ENCODE measurements at places on chromosomes 5 and 9.

- DNase-seq, result peak; percentile 11
Observed at GRCh38 chr5:61089351-61089750, 72.9 kb downstream of the SMIM15 start.

DNA sequence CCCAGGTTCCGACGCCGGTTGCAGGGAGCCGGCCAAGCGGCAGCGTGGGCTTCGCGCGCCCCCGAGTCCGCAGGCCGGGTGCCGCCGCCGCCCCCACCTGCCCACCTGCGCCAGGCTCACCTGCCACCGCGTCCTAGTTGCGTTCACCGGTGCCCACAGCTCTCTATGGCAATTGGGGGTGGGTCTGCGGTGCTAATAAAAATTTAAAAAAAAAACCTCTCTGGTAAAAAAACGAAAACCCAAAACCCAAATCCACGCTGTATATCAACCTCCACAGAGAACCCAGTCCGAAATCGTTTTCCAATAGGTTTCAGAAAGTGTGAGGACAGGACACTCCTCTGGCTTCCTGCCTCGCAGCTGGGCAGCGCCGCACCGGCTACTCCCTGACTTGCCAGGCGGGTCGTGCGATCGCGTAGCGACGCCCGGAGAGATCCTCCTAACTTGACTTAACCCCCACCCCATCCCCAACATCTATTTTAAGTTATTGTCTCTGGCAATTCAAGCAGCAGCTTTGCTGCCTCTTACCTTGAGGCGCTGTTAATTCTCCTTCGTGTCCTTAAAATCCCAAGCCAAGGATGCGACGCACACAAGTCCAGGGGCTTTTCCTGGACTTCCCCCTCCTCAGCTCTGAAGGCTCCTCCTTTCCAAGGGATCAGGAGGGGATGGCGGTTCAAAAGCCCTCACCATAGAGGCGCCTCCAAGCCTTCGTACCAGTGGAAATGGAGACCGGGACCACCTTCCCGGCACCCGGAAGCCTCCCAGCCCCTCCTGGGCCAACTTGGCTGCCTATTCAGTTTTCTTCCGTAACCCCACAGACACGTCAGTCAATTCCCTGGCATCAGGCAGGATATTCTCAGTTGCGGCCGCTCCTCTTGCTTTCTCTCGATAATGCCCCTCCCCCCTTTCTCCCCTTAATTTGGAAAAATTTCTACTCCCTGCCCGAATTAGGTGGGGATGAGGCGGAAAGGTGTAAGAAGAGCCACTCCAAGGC is 1639.4 kb upstream of the C9orf72 start:
- peak; percentile 15 for DNase-seq

GRCh38 chr9:69385581-69386033 is 60.6 kb downstream of the ENTREP1 start:
- no peak for DNase-seq

GRCh38 chr5:574906-575305 is 37.2 kb upstream of the CEP72 start:
- DNase-seq, result no peak

GRCh38 chr9:138016406-138017187 is 139.0 kb downstream of the CACNA1B start:
- no peak for DNase-seq

GRCh38 chr9:126788634-126789349 is 16.0 kb upstream of the ZBTB43 start:
- peak; percentile 76 for DNase-seq

GRCh38 chr9:19946441-19947109 is 157.7 kb upstream of the SLC24A2 start:
- DNase-seq, result peak; percentile 64

- peak; percentile 58 for DNase-seq
Observed at GRCh38 chr5:10366310-10367272, 13.1 kb downstream of the MARCHF6 start.

GRCh38 chr5:82218374-82219156 is 59.6 kb downstream of the RPS23 start:
- DNase-seq, result peak; percentile 9

DNA sequence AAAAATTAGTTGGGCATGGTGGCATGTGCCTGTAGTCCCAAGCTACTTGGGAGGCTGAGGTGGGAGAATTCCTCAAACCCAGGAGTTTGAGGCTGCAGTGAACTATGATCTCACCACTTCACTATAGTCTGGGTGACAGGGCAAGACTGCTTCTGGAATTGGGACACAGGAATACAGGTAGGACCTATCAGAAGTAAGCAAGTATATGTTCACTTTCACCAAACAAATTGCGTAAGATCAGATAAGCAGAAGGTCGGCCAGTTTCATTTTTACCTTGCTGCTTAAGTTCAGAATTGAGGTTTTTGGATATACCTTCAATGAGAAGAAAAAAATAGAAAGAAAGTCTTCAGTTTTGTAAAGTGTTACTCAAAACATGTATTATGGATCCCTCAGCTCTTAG is 171.7 kb downstream of the MAT2B start:
- no peak for DNase-seq

DNA sequence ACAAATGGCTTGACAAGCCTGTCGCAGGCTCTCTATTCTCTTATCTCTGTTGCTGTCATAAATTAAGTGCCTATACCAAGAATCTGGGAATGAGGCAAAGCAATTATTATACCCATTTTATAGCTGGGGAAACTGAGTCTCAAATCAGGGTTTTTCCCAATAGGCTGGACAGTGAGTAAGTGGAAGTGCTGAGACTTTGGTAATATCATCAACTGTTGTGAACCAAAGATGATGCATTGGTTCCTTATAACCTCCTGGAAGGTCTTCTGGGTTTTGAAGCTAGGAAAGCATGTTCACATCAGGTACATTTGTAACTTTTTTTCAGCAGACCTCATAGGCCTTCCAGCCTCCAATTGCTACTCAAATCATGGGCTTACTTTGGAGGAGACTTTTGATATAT is 25.6 kb upstream of the ZCCHC7 start:
- no peak for DNase-seq

DNA sequence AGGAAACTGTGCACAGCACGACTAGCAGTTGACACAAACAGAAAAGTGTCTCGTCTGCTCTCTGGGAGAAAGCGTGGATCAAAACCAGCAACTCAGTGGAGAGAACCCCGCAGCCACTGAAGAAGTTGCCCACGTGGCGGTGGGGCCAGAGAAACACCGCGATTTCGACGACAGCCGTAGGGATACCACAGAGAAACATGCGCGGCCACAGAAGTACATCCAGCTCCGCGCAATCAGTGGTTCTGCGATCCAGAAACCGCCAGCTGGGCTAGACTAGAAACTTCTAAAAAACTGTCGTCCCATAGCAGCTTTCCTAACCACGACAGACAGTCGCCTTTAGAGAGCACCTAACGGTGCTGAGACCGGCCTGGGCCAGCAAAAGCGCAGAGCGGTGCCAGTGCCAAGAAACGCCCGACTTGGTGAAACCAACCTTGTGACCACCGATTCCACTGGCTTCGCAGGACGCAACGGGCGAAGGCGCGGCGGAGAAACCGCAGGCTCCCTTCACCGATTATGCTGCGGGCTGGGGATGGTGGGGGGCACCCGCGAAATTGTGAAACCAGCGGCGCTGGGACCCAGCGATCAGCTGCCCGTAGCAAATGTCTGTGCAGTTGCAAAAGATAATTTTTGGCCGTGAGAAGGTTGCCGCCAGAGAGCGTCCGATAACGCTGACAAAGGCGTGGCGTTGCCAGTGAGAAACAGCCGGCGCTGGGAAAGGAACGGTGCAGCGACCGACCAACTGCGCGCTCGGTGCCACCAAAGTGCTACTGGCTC is 2.7 kb upstream of the ANXA2R start:
- peak; percentile 90 for DNase-seq

- DNase-seq, result no peak
Observed at GRCh38 chr9:16516891-16517290, 353.6 kb downstream of the BNC2 start.

Data from myocyte (in vitro differentiated cells).